ENCODE measurements at places on chromosomes 16 and 17.

DNA sequence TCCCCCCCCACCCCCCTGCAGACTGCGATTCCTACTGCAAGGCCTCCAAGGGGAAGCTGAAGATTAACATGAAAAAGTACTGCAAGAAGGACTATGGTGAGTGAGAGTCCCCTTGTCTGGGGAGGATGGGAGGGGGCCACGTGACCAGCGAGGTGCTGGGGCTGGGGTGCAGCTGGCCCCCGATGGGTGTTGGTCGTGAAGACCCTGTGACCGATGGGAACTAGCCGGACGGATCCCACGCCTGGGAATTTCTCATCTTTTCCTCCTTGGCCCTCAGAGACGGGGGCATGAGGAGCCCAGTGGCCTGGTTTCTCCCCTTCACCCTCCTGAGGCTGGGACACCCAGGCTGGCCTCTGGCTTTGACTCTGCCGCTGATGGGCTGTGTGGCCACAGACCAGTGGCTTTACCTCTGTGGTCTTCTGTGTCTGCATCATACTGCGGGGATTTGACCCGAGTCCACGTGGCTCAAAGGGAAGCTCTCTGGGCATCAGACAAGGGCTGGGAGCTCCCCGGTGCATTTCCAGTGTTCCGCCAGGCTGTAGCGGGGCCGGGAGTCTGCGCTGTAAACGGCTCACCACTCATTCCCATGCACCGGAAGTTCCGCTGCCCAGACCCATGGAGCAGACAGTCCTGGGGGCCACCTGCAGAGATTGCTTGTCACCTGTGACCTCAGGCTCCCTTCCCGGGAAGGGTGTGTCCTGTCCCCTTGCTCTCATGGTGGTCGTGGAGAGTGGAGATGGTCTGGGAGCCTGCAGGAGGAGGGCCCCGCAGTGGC lies 200.0 kb downstream of the NTN1 start:
- no peak for DNase-seq

DNA sequence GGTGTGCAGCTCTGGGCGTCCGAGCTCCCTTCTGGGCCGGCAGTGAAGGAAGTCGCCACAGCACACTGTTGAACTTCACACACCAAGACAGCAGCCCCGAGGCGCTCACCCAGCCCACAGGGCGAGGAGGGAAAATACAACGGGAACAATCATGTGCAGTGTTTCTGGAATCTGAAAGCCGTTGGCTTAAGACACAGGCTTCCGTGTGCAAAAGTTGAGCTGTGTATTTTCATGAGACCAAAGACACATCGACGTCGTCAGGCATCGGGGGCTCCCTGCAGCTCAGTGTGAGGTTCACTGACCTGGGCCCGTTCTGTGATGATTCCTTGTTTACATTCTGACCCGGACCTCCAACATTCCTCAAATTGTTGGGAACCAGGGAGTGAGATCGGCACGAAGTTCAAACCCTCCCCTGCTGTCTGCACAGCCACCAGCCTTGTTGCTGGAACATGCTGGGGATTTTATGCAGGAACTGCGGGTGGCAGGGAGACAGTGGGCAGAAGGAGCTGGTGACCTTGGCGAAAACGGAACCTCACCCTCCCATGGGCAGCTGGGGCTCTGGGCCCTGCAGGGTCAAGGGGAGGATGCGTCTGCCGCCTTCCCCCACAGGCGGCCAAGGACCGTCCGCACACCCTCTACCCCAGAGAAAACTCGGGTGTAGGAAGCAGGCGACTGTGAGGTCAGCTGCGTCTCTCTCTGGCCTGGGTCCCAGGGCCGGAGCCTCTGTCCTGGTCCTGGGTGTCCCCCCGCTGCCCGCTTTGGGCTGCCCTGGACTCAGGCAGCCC lies 72.2 kb downstream of the METRNL start:
- DNase-seq: no peak

DNA sequence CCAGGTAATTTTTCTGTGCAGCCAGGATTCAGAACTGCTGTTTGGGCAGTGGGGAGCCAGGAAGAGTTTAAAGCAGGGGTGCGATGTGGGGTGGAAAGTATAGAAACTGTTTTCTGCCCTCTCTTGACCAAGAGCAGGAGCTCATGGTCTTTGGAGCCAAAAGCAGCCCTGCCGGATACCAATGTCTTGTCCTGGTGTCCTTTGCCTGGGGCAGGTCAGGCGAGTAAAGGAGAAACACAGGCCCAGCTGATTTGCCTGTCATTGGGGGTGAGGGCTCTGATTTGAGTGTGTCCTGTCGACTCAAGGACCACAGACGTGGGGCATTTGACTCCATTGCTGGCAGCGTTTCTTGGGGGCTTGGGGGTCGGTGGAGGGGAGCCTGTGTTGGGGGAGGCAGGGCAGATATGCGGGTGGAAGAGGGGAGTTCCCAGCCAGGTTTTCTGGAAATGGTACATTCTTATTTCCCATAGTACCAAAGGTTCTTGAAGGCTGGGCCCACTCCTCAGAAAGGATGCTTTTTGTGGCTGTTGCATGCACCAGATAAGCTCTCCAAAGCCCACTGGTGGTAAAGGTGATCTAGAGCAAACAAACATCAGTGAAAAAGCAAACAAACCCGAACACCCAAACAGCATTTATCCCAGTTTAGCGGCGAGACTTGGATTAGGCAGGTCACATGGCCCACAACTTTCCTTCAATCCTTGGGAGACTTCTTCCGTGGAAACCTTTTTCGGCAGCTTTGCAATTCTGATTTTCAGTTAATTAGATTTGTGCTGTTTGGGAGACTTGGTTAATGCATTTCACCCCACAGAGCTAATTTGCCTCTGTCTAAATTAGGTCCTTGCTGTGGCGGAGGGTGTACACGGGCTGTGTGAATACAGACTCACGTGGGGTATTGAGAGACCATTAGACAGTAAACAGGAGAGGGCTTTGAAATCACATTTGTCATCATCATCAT lies 59.0 kb downstream of the MSI2 start:
- no peak for DNase-seq

DNA sequence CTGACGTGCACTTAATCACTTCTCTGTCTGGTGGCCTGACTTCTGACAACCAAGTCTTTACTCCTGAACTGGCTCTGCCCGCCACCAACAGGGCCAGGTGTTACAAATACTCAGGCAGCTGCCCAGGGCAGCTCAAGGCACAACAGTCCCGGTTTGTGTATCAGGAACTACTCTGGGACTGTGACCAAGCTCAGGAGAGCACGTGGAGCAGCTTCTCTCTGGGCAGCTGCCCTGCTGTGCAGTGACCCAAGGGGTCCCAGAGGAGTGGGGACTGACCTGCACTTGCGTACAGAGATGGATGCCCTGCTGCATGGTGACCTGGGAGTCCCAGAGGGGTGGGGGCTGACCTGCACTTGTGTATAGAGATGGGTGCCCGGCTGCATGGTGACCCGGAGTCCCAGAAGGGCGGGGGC lies 21.9 kb downstream of the LITAFD start:
- DNase-seq: no peak

- no peak for DNase-seq
Observed at GRCh38 chr16:7585705-7586104, 253.1 kb downstream of the RBFOX1 start.

DNA sequence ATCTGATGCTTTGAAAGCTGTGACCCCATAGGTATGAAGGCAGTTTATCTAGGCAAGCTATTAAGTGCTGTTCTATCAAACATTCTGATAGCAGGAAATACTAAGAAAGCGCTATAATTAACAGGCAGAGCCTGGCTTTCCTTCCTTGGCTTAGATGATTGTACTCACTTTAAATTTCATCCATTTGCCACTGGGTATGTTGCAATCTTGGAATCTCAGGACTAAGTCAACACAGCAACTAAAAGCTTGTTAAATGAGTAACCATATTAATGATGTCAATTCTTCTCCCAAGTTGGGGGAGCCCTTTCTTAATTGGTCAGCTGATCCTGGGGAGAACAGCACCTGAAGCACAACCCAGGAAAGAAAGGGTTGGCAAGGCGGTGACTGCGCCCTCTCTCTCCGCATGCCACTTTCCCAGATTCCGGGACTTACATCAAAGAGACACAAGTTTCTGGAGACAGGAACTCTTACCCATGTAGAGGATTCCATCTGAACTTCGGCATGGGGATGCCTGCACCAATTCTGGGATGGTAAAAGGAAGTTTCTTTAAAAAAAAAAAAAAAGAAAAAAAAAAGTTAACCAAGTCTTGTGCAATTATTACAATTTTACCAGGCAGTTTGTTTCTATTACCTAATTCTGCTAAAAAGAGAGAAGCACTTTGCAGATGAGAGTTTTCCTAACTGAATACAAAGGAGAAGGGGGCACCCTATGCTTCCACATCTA lies 54.4 kb upstream of the ICAM2 start:
- no peak for DNase-seq

DNA sequence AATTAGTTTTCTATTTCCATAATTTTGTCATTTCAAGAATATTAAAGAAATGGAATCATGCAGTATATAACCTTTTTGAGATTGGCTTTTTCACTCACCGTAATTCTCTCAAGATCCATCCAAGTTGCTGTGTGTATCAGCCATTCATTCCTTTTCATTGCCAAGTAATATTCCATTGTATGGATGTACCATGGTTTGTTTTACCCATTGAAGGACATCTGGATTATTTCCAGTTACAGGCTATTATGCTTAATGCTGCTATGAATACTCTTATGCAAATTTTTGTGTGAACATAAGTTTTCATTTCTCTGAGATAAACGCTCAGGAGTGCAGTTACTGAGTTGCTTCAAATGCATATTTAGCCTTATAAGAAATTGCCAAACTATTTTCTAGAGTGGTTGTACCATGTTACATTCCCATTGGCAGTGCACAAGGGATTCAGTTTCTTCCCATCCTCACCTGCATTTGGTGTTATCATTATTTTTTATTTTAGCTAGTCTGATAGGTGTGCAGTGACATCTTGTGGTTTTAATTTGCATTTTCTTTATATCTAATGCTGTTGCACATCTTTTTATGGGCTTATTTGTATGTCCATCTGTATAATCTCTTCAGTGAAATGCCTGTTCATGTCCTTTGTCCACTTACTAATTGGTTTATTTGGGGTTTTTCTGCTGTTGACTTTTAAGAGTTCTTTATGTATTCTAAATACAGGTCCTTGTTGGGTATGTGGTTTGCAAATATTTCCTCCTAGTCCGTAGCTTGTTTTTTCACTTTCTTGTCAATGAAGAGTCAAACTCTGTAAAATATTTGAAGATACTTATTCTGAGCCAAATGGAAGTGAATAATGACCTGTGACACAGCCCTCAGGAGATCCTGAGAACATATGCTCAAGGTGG lies 32.7 kb downstream of the BMERB1 start:
- DNase-seq: no peak

DNA sequence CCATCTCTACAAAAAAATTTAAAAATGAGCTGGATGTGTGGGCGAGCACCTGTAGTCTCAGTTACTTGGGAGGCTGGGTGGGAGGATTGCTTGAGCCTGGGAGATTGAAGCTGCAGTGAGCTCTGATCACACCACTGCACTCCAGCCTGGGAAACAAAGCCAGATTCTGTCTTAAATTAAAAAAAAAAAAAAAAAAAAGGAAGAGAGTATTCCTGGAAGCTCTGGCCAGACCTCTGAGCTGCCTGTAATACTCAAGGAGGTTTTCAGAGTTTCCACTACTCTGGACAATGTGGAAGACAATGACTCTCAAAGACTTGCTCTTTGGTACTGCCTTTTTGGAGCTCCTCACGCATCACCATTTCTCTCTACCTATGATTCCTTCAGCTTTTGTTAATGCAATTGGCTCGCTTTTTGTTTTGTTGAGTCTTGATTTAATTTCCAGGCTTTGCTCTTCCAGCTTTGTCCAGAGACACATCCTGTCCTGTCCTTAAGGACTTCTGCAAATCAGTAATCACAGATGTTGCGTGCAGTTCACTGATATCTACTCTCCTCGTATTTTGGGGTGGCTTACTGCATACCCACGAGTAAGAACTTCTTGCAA lies 10.8 kb downstream of the CHD9 start:
- no peak for DNase-seq

DNA sequence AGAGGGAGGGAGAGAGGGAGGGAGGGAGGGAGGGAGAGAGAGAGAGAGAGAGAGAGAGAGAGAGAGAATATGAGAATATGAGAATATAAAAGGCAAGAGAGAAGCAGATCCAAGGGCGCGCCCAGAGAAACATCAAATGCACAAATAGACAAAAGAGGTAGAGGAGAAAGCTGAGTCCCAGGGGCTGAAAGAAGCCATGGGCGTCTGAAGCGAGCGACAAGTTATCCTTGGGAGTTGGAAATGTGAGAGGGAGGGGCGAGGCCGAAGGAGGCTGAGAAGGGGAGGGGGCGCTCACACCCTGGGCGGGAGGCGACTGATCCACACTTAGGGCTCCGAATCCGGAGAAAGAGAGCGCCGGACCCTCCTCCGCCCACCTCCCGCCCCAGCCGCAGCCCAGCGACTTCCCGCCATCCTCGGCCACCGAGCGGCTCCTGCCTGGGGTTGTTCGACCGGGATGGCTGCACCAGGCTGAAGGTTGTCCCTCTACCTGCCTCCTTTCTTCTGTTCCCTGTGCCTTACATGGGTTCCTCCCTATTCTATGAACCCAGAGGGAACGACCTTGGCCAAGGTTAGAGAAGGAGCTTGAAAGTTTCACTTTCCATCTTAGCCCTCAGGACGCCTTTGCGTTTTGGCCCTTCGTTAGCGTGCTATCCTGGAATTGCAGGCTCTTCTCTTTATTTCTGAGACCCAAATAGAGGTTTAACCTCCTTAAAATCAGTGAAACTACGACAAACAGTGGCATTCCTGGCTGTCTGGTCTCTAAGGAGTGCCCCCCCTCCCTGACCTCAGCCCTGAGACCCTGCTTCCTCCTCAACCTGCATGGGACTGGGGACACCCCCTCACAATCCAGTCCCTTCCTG lies 21.2 kb upstream of the HOXB9 start:
- no peak for DNase-seq

DNA sequence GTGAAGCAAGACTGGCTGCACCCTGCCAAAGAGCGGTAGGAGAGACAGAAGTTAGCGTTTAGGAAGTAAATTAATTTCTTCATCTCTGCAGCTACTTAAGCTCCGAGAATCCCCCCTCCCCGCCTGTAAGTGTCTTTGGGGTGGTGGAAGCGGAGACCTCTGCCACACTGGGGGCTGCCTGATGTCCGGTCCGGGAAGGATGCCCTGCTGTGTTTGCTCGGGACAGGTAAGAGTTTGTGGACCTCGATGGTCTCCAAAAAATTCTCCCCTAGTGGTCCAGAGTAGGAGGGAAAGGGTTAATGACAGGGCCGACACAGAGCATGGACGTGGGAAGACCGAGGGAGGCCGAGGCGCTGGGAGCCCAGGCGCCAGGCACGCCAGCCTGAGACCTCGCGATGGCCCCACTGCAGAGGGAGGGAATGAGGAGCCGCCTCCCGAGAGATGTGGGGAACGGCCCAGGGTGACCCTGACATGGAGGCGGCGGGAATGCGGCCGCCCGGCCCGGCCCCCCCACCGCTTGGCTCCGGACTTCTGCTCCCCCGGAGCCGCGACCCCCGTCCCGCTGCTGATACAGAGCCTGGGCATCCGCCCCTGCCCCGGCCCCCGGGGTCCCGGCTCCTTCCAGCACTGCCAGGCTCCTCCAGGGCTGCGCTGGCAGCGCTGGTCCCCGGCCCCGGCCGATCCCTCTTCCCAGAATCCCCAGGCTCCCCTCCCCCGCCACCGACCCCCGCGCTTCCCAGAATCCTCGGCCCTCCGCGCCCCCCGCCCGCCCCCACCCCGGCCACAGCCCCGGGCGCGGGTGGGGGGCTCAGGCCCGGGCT lies 680 bp downstream of the ZNF629 start:
- no peak for DNase-seq

All from Peyer's patch (tissue), 4 donors.